ENCODE measurements at places on chromosomes 16 and 17.

- DNase-seq = no peak
These were observed 117.1 kb upstream of the AXIN2 start for GRCh38 chr17:65678546-65678945.

DNA sequence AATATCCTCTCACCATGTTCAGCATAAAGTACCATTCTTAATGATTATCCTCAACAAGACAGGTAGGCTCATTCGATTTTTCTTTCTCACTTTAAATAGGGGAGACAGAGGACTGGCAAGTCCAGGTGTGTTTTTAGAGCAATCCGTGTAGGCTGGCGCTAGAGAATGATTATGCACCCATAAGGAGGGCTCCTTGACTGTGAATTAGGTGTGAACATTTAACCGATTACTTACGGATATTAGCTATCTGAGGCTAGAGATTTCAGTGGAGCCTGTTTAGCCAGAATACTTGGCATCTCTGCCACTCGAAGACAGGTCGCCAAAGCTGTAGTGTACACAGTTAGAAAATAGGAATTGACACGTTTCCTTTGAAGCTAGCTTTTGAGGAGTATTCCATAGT is 1.9 kb downstream of the SEC14L1 start:
- no peak for DNase-seq

DNA sequence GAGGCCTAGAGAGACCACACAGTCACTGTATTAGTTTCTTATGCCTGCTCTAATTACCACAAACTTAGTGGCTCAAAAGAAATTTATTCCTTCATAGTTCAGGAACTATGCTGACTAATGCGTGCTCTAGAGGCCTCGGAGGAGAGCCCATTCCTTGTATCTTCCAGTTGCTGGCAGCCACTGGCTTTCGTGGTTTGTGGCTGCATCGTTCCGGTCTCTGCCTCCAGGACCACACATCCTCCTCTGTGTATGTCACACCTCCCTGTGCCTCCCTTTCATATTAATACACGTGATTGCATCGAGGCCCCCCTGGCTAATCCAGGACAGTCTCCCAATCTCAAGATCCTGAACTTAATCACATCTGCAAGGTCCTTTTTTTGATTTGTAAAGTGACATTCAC is 16.9 kb upstream of the MYLK3 start:
- DNase-seq = no peak

GRCh38 chr17:31366088-31366487 is 25.4 kb upstream of the RAB11FIP4 start:
- DNase-seq = no peak

- no peak for DNase-seq
These were observed 84.1 kb downstream of the IRF8 start for GRCh38 chr16:85983064-85983463.

DNA sequence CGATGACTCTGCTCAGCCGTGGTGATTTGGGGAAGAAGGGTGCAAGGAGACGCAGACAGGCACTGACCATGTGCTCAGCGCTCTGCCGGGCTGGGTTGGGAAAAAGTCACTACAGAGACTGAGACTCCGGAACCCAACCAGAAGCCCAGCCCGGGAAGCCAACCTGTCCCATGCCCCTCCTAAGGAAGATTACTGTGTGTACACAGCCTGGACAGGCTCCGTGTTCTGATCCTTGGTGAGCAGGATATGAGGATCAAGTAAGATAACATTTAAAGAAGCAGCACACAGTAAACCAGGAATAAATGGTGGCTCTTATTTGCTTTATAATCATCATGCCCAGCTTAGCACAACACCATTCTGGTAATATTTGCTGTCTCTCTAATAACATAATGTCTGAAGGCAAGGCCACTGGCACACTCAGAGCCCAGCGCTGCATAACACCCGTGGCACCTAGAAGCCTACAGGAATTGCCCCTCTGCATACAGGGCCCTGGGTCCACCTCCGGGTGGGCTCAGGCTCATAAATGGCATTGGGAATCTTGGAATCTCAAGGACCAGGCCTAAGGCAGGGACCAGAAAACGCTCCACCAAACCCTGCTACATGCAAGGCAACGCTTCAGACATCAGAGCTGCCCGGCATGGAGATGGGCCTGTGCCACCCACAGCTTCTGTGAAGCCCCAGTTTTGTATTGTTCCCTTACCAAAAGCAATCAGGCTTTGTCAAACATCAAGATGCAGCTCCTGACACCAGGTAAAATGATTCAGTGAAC is 113.5 kb downstream of the DYNLRB2 start:
- DNase-seq = no peak

DNA sequence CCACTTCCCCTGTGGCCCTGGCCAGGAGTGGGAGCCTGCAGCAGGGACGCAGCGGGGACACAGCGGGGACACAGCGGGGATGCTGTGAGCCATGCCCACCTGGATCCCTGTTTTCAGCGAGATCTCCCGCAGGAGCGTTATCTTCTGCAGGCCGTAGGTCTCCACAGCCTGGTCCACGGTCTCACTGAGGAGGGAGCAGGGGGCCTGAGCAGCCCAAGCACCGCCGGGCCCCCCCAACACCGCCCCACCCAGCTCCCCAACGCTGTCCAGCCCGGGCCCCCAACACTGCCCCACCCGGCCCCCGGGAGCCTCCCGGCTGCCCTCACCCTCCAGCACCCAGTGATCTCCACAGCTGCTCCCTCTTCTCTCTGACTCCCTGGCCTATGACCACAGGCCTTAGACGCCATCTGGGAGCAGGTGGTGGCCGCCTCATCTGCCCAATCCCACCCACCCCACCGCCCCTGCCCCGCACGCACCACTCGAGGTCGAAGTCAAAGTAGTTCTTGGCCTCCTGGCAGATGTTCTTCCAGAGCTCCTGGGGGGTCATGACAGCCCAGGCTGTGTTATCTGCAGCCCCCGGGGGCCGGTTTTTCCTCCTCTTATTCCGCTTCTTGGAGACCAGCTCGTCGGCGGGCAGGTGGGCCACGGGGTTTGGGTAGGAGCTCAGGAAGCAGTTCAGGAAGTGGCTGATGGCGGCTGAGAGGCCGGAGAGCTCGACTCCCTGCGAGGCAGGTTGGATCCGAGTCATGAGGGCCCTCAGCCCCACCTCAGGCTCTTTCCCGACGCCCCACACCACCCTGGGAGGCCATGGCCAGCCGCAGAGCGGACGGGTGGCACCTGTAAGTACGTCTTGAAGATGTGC is 17.0 kb downstream of the CLUH start:
- no peak for DNase-seq

- DNase-seq = no peak
These were observed 152.5 kb downstream of the MRTFB start for GRCh38 chr16:14223632-14224031.

DNA sequence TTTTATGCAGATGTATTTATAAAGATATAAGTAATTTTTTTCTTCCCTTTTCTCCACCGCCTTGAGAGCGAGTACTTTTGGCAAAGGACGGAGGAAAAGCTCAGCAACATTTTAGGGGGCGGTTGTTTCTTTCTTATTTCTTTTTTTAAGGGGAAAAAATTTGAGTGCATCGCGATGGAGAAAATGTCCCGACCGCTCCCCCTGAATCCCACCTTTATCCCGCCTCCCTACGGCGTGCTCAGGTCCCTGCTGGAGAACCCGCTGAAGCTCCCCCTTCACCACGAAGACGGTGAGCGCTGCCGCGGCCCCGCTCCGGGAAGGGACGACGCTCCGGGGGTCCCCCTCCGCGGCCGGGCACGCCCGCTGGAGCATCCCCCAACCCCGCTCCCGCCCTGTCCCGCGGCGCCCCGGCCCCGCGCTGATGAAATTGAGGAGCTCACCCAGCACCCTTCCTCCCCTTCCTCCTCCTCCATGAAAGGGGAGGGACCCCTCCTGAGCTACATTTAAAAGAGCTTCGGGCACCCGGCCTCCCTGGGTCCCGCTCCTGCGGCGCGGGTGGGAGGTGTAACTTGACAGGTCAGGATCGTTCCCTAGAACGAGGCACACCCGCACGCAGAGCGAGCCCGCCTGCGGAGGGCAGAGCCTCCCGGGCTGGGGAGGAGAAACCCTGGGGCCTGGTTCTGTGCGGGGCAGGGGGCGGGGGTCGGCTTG is 706 bp downstream of the HLF start:
- peak; percentile 12 for DNase-seq

DNA sequence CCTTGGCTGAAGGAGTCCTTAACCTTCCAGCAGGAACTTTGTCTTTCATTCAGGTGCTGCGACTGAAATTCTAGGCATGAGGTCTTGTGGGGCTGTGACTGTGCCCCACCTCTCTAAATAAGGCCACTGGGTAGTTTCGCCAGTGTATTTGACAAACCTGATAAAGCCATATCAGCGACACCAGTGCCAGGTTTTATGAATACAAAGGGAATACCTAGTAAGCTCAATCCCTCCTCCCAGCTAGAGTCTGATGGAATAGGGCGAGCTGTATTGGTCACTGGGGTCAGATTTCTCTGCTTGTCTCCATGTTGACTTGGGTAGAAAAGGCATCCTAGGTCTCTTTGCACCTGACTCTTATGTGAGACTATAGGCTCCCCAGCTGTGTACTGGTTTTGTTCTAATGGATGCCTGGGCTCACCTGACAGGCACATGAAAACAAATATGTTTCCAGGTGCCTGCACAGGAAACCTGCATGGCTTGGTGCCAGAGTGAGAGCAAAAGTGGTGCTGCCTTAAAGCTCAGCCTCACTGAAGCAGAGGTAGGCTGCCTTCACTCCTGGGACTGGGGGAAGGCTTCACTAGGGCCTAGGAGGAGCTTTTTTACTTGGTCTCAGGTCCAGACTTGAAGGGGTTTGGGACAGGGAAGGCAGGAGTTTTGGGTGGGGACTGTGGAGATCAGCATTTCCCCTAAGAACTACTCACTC is 8.3 kb downstream of the SLC7A6 start:
- peak; percentile 65 for DNase-seq

DNA sequence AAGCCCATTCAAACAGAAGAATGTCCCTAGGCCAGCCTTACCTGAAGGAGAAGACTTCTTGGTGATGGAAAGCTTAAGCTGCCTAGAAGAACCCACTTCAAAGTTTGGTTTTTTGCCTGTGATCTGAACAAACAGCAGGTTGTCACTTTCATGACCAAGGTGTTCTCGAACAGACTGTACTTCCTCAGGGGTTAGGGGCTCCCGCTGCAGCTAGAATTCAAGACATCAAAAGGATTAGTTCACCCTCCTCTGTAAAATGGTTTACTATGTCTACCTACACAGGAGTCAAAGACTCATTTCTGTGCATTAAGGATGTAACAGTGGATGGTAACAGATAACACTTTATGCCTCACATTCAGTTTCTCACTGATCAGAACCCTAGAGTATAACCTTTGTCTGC is 13.2 kb downstream of the CIAPIN1 start:
- no peak for DNase-seq

GRCh38 chr16:71920658-71921057 is 25.3 kb downstream of the IST1 start:
- DNase-seq = no peak

DNA sequence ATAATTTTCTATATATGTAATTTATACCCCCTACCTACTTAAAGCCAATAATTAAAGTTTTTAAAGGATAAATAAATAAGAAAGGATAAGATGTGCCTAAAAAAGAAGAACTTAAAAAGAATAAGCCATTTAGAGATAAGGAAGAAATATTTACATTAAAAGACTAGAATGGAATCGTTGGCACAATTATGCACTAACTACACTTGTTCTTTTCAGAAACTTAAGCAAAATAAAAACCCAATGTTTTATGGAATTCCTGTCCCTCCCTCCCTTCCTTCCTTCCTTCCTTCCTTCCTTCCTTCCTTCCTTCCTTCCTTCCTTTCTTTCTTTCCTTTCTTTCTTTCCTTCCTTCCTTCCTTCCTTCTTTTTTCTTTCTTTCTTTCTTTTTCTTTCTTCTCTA is 4.5 kb upstream of the KRTAP4-6 start:
- no peak for DNase-seq

GRCh38 chr17:34713687-34714086 is 134.3 kb downstream of the TMEM132E start:
- no peak for DNase-seq

DNA sequence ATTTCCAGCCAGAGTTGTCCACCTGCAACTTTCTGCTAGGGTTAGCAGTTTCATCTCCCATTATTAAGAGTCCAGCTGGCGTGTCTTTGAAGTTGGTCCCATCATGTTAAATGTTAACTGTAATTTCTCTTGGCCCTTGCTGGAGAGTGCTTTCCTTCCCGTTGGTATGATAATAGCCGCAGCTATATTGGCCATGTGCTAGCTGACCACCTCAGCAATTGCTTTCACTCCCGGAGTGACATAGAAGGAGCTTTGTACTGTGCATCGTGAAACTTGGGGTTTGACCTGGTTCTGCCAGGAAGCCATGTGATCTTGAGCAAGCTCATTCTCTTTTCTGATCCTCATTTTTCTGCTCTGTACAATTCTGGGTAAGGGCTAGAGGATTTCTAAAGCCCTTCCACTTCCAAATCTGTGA is 81.0 kb upstream of the TBX2 start:
- DNase-seq = no peak

DNA sequence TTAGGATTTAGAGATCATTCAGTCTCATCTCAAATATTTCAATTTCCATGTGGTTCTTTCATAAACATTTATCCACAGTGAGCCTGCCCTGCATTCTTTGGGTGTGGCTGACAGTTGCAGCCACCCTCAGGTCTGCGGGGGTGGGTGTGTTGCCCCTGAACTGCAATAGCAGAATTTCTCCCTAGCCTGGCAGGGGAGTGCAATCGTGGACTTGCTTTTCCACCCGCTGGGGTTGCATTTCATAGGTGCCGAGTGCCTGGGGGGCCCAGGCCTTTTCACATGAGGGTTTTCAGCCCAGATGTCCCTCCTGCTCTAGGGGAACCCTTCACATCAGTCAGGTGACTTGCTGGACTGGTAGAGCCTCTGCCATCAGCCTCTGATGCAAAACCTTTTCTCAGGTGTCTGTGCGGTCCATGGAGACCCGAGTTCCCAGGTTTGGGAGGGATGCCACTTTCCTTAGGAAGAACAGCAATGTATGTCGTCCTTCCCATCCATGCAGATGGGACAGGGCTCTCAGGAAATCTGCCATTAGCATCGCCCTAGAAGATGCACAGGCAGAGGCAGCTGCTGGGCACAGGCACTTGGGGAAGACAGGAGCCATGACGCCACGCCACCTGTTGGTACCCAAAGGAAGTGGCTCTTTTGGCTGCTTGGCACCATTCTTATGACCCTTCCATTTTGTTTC is 2.4 kb upstream of the USP36 start:
- peak; percentile 74 for DNase-seq

DNA sequence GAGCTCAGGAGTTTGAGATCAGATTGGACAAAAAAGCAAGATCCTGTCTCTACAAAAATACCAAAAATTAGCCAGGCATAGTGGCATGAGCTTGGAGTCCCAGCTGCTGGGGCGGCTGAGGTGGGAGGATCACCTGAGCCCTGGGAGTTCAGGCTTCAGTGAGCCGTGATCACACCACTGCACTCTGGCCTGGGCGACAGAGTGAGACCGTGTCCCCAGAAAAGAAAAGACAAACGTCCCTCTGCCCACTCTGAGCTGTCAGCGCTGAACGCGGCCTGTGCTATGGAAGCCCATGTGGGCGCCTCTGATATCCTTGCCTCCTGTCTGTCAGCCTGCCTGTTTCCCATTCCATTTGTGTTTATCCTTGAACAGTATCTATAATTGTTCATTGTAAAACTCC is 50.7 kb downstream of the FOXK2 start:
- no peak for DNase-seq

All from CD4-positive, alpha-beta T cell treated with Interleukin-10 for 1 hour (primary cell).